ENCODE measurements at places on chromosomes 13 and 19.
A peak's percentile ranks its signal among the peaks of the same experiment; 100 is the strongest.

- no peak for DNase-seq
These were observed 44.1 kb upstream of the RFXAP start for GRCh38 chr13:36774931-36775330.

DNA sequence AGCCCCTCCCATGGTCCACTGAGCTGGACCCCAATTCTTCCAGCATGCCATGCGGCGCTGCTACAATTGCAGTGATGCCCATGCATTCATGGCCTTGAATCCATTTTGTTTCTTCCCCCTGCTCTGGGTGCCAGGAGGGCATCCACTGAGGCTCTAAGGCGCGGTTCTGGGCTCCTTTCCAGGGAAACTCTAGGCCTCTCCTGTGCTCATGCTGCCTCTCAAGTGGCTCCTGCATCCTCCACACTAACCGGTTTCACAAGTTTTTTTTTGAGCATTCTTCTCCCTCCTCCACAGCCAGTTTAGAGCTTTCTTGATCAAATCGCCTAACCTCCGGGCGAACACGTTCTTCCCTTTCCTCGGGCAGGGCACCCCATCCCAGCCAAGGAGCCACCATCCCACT is 69.1 kb upstream of the FLT1 start:
- DNase-seq, result no peak

GRCh38 chr13:92224825-92225224 is 826.4 kb downstream of the GPC5 start:
- no peak for DNase-seq

DNA sequence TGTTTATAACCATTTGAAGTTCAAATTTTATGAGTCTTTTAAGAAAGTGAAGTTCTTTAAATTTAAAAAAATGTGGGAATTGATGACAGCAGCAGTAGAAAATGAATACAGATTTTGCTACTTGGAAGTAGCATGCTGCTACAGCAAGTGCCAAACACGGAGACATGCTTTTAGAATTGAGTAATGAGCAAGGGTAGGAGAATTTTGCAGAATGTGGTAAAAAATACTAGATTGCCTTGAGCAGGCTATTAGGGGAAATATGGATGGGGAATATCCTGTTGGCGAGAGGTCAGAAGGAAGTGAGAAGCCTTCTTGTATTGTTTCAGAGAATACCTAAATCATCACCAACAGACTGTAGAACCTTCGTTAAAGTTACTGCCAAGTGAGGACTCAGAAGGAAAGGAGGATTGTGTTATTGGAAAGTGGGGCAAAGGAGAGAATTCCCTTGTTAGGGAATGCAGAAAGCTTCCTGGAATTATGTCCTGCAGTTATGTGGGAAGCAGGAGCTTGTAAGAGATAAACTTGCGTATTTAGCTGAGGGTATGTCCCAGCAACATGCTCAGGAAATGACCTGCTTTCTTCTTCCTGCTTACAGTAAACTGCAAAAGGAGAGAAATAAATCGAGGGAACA is 32.4 kb upstream of the OXGR1 start:
- DNase-seq, result no peak

DNA sequence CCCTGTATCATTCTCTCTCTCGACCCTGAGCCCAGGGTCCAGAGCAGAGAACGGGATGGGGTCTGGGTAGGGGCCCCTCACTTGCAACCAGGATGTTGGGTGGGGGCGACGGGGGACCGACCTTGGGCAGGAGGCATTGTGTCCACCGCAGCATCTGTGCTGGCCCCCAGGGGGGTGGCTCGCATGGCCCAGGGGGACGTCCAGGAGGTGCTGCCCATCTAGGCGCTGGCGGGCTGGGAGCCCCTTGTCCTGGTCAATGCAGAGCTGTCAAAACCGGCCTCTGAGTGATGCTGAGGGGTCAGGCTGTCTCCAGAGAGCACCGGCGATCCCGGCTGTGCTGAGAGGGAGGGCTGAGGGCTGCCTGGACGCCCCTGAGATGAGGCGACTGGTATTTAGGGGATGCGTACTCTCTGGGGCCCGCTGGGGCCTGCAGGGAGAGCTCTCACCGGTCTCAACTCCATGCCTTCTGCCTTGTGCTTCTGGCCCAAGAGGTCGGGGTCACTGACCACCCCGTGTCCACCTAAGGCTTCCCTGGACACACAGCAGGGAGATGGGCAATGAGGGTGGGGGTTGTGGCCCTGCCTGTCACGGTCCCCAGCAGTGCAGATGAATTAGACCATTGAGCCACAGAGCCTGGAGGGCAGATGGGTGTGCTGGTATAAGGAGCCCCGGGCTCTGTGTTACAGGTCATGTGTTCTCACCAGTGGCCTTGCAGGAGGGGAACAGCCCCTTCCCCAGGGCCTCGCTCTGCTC is 8.6 kb downstream of the RPS9 start:
- no peak for DNase-seq

- no peak for DNase-seq
These were observed 327.2 kb upstream of the TSHZ3 start for GRCh38 chr19:31676271-31677004.

- DNase-seq, result no peak
These were observed 6.8 kb upstream of the ERF start for GRCh38 chr19:42261763-42262162.

GRCh38 chr19:45496349-45496953 is 396 bp downstream of the RTN2 start:
- DNase-seq, result peak; percentile 34

GRCh38 chr19:40614622-40615411 is 13.6 kb downstream of the LTBP4 start:
- DNase-seq, result no peak

GRCh38 chr13:34349091-34349722 is 531.3 kb downstream of the RFC3 start:
- DNase-seq, result no peak

- DNase-seq, result no peak
These were observed 4.7 kb downstream of the ZNF317 start for GRCh38 chr19:9144920-9145319.

- DNase-seq, result no peak
These were observed 70.5 kb upstream of the CSNK1A1L start for GRCh38 chr13:37175996-37176395.

GRCh38 chr13:112885782-112886268 is 83.2 kb upstream of the MCF2L start:
- DNase-seq, result no peak

- DNase-seq, result no peak
These were observed 9.6 kb downstream of the C19orf53 start for GRCh38 chr19:13783565-13784500.

GRCh38 chr13:30308548-30308947 is 1.2 kb upstream of the KATNAL1 start:
- DNase-seq, result no peak

GRCh38 chr19:33054623-33055022 is 10.1 kb downstream of the RHPN2 start:
- DNase-seq, result no peak

DNA sequence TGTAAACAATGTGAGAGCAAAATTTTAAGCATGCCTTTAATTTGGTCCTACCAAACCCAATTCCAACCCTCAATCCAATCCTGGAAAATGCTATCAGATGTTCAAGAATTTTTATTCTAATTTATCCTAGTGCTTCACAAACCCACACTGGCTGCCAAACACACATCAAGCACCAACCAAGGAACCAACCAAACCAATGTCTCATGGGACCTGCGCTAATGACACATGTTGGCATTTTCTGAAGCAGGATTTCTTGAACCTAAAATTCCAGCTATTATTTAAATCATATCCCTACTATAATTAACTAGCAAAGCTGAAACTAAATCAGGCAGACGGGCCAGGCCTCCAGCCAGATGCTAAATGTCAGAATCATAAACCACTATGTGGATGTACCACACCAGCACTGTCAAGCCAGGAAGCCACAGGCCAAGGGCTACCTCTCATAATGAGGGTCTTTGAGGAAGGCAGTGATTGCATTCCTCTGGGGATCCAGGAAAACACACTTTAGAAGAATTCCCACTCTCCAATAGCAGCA is 5.8 kb downstream of the LATS2 start:
- no peak for DNase-seq

GRCh38 chr13:23667750-23668149 is 97.5 kb downstream of the TNFRSF19 start:
- no peak for DNase-seq

DNA sequence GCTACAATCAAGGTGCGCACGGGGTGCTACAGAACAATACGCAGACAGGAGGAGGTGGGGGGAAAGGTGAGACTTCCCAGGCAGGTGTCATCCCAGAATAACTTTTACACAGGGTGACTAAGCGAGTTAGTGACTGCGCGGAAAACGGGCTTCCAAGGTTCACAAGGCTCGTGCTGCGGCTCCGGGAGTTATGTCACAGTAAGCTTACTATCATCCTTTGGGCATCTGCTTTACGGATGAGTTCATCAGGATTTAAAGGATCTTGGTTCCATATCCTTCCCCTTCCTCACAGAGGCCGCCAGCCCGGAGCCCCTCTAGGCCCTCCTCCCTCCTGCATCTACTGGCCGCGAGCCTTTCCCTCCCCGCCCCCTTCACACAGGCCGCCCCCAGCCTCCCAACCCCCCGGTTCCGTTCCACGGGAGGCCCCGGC is 474 bp upstream of the IFT88 start:
- DNase-seq, result no peak

DNA sequence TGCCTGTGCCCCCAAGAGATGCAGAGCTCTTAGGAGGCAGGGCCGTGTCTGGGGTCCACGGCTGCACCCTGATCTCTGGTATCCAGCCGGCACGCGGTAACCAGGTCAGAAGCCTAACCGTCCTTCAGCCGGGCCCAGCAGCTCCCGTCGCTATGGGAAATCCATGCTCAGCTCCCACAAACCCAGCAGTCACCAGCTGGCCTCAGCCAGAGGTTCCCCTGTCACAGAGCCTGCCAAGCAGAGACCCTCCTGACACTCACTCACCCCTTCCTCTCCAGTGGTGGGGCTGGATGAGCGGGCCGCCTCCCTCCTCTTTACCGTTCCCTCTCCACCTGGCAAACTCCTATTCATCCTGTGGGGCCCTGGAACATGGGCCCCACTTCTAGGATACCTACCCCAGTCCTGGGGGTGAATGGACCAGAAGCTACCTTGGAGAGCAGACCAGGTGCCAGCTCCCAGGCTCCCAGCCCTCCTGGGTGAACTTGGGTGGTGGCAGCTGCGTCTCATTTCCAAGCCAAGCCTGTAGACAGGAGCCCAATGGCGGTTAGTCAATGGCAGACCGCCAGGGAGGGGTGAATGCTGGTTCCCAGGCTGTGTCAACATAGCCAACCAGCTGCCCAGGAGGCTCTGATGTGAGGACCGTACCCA is 21.4 kb upstream of the TCF3 start:
- no peak for DNase-seq

DNA sequence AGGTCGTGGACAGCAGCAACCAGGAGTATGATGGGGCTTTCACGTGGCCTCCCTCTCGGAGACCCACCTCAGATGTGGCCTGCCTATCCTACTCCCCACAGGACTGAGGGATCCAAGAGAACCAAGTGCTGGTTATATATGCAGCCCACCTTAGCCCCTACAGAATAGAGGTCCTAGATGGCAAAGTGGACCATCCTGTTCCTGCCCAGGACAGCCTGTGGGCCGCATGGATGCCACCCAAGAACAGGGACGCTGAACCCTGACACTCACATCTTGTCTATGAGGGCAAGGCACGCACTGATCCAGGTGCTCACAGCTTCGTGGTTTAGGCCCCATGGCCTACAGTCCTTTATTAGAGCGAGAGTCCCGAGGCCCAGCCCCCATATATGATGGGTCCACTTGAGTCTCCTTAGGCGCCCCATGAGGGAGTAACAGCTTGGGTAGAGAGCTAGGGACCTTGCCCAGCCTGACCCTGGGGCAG is 1.5 kb upstream of the SLC27A5 start:
- no peak for DNase-seq

- DNase-seq, result no peak
These were observed 2.5 kb downstream of the KANK3 start for GRCh38 chr19:8340341-8341096.

- no peak for DNase-seq
These were observed 28.5 kb upstream of the ARGLU1 start for GRCh38 chr13:106596275-106596937.

DNA sequence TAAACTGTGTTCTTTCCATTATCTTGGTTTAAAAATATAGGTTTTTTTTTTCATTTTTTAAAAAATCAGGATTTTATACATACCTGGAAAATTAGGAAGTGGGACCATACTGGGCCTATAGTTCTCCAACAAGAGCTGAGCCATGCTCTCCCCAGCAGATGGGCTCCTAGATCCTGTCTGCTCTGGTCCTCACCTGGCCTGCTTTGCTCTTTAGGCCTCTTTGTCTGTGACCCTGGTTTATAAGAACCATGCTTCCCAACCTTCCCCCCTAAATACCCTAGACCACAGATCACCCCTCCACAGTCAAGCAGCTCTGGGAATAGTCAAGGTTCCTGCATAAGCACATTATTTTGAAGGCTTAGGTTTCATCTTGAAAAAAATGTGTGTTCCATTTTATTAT is 185.0 kb upstream of the TSHZ3 start:
- no peak for DNase-seq

- no peak for DNase-seq
These were observed 245.7 kb downstream of the DNAJC15 start for GRCh38 chr13:43269037-43269481.

DNA sequence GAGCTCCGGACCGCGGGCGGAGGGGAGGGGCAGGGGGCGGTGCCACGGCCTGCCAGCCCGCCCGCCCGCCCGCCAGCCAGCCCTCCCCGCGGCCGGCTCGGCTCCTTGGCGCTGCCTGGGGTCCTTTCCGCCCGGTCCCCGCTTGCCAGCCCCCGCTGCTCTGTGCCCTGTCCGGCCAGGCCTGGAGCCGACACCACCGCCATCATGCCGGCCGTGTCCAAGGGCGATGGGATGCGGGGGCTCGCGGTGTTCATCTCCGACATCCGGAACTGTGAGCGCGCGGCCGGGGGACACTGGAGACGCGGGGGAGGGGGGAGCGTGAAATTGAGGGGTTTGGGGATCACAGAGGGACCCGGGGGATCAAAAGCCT is at the start of gene AP2A1:
AP2A1 (plus strand) TSS at position 72 of the 370 bp plus-strand sequence; CDS start at position 205, 133 bp downstream.
- DNase-seq, result no peak

DNA sequence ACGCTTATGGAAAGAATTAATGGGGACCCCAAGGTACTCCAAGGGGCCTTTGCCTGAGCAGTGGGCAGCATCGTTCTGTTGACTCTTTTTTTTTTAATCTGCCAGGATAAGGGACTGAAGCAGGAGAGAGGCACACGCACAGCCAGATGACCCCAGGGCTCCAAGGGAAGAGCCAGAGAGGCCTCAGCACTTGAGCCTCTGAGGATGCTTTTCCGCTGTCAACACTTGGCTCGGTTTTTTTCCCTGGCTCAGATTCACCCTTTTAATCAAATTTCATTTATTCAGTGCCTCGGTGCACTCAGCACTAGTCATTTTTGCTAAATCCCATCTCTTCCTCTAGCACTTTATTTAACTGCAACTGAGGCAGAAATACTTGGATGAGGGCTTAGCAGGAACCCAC is 226.3 kb downstream of the FGF9 start:
- no peak for DNase-seq

- DNase-seq, result no peak
These were observed 506.7 kb downstream of the KCTD12 start for GRCh38 chr13:76379341-76380105.

All from substantia nigra (tissue), 51 donors.